Karpas-422 (cell line): ENCODE measurements at places on chromosomes 6 and 20. TPM values are rescaled to one million over a fixed set of nuclear protein-coding genes. Genes with fewer than 3 reads are reported as not detected.

LY6G6F gene
- not detected in 2 replicates for total RNA-seq

PRRT1 gene
- 0.29 and 0.75 TPM in 2 replicates for total RNA-seq

- DNase-seq: no peak
- no peaks in the 10 kb centered on the region for H3K27me3 ChIP-seq
- H3K4me3 ChIP-seq: no peak overlapping the region
- no peak overlapping the region for H3K27ac ChIP-seq
- peaks cover 31% of the 10 kb centered on the region for H3K4me1 ChIP-seq
Observed at GRCh38 chr6:166744223-166745134, 117.4 kb upstream of the RPS6KA2 start.

ANGPT4 gene
- not detected in 2 replicates for total RNA-seq

GRCh38 chr6:138400326-138400725 lies 3.7 kb upstream of the HEBP2 start:
- no peaks in the 10 kb centered on the region for H3K27me3 ChIP-seq
- H3K27ac ChIP-seq: no peak overlapping the region
- no peaks in the 10 kb centered on the region for H3K36me3 ChIP-seq

POPDC3 gene
- total RNA-seq: not detected in 2 replicates

GRCh38 chr6:88997327-88997726 lies 33.9 kb upstream of the RNGTT start:
- no peaks in the 10 kb centered on the region for H3K27me3 ChIP-seq
- DNase-seq: no peak
- H3K36me3 ChIP-seq: no peaks in the 10 kb centered on the region
- no peak overlapping the region for H3K27ac ChIP-seq
- H3K4me1 ChIP-seq: peaks cover 5% of the 10 kb centered on the region

ADAM33 gene
- not detected in 2 replicates for total RNA-seq

MUC22 gene
- total RNA-seq: not detected in 2 replicates

GRCh38 chr6:13372688-13373487 lies 44.6 kb upstream of the TBC1D7 start:
- DNase-seq: no peak
- no peak overlapping the region for H3K4me3 ChIP-seq
- no peaks in the 10 kb centered on the region for H3K27me3 ChIP-seq
- H3K27ac ChIP-seq: peak overlapping the region; percentile 84

DNA sequence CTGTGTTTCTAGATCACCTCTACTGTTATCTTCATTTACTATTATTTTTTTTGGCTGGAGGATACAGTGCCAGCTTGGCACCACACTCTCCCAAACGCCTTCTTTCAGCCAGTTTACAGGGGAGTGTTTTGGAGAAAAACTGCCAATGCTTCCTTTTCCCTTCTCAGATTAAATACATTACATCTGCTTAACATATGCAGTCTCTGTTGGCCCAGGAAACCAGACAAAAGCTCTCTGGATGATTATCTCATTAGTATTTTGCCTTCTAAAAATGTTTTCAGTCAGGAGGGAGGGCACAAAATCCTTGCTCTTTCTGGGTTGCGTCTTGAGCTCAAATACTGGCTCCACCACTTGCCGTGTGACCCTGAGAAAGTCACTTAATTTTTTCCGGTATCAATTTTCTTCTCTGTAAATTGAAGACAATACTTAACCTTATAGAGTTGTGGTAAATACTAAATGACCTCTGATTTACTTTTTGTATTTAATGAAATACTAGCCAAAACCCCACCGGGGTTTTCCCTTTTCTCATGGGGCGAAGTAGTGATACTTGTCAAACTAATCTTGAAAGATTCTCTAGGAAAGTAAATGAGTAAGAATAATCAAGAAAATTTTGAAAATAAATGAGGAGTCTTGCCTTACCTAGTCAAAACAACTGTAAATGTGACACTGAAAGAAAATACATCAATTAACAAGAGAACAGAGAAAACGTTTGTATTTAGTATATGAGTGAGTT lies 146.2 kb downstream of the MMS22L start:
- no peaks in the 10 kb centered on the region for H3K36me3 ChIP-seq
- no peak for DNase-seq
- H3K27ac ChIP-seq: no peak overlapping the region
- H3K4me1 ChIP-seq: no peaks in the 10 kb centered on the region
- no peaks in the 10 kb centered on the region for H3K27me3 ChIP-seq

SLC29A1 gene
- 26.9 and 29.3 TPM in 2 replicates for total RNA-seq

- H3K36me3 ChIP-seq: peaks cover 12% of the 10 kb centered on the region
- 0 out of 2 replicates have a peak overlapping the region, but pooled peaks have one; percentile 35 for H3K27ac ChIP-seq
- H3K27me3 ChIP-seq: no peaks in the 10 kb centered on the region
- no peak overlapping the region for H3K4me3 ChIP-seq
Observed at GRCh38 chr6:13454286-13455221, 32.8 kb downstream of the GFOD1 start.

DNA sequence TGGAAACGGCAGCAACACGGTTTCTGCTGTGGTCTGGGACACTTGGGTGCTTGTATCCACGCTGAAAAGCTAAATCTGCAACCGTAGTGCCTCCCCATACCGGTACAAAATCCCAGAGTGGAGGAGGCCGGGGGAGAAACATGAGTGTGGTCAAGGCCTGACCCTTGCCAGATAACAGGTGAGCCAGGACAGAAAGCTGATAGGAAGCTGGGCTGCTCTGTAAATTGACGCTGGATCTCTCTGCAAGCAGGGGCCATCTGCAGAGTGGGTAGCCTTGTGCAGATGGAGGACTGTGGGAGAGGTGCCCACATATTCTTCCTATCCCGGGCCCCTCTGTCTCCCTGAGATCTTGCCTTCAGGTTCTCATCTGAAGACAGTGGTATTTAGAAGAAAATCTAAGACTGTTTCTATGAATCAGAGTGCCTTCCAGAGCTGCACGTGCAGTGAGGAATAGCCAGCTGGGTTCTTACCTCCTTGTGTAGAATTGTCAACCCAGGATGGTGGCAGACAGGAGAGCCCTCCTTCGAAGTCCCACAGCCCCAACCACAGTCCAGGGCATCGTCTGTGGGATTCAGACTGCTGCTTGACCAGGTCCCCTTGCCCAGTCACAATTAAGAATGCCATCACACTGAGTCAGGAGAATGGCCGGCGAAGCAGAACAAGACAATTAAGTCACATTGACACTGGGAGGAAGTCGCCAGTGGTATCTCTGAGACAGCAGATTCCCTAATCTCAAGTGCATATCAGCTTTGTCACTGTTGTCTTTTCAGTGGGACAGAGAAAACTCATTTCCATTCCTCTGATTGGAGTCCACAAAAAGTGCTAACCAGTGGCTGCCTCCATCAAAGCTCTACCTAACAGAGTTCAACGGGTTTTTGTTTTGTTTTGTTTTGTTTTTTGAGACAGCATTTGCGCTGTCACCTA lies 100.0 kb upstream of the RIPOR2 start:
- H3K4me1 ChIP-seq: peaks cover 68% of the 10 kb centered on the region
- no peaks in the 10 kb centered on the region for H3K27me3 ChIP-seq
- H3K4me3 ChIP-seq: peak overlapping the region; percentile 64

FRK gene
- not detected in 2 replicates for total RNA-seq

FAM83B gene
- not detected in 2 replicates for total RNA-seq

GRCh38 chr6:37668251-37668650 lies 29.4 kb downstream of the MDGA1 start:
- H3K27me3 ChIP-seq: no peaks in the 10 kb centered on the region
- no peak for DNase-seq
- no peak overlapping the region for H3K27ac ChIP-seq

- H3K4me1 ChIP-seq: no peaks in the 10 kb centered on the region
- H3K4me3 ChIP-seq: no peak overlapping the region
- DNase-seq: no peak
- H3K27me3 ChIP-seq: peaks cover 2% of the 10 kb centered on the region; the same call in 1 of the 2 replicates
- H3K27ac ChIP-seq: no peak overlapping the region
Observed at GRCh38 chr20:48357714-48358113, 470.1 kb downstream of the PREX1 start.
